ENCODE measurements at places on chromosomes 11 and 22.

DNA sequence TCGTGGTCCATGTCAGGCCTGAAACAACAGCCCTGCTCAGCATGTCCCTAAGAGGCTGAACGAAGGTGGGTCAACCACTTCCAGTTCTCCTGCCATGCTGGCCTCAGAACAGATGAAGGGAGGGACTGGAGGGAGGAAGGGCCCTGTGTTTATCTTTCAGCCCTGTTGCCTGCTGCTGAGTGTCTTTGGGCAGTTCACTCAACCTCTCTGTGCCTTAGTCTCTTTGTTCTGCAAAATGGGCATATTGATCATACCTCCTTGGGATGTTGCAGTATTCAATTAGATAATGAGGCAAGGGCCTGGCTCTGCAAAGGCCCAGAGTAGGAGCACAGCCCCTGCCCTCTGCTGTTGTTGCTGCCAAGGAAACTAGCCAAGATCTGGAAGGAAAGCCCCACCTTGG is 207.5 kb downstream of the MN1 start:
- DNase-seq, result no peak

- no peak for DNase-seq
These were observed 13.9 kb upstream of the KCTD17 start for GRCh38 chr22:37037669-37038068.

GRCh38 chr11:116650052-116650451 is 122.7 kb downstream of the BUD13 start:
- DNase-seq, result no peak

DNA sequence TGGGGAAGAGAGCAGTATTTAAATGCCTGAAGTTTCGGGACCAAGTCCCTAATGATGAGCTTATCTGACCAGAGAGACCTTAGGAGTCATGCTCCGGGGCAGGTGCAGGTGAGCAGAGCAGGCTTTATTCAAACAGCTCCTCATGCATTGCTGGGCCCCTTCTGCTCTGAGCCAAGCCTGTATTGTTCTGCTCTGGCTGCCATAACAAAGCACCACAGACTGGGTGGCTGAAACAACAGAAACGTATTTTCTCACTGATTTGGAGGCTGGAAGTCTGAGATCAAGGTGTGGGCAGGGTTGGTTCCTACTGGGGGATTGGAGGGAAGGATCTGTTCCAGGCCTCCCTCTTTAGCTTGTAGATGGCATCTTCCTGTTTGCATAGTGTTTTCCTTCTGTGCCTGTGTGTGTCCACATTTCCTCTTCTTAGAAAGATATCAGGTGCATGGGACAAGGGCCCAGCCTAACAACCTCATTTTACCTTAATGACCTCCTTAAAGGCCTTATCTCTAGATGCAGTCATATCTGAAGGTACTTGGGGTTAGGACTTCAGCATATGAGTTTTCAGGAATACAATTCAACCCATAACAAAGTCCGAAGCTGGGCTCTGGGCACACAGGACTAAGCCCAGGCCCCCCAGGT is 97.1 kb upstream of the PARVA start:
- no peak for DNase-seq

- DNase-seq, result no peak
These were observed 3.7 kb upstream of the APLNR start for GRCh38 chr11:57240757-57241156.

GRCh38 chr11:118622376-118623268 is 15.2 kb downstream of the PHLDB1 start:
- DNase-seq, result no peak

DNA sequence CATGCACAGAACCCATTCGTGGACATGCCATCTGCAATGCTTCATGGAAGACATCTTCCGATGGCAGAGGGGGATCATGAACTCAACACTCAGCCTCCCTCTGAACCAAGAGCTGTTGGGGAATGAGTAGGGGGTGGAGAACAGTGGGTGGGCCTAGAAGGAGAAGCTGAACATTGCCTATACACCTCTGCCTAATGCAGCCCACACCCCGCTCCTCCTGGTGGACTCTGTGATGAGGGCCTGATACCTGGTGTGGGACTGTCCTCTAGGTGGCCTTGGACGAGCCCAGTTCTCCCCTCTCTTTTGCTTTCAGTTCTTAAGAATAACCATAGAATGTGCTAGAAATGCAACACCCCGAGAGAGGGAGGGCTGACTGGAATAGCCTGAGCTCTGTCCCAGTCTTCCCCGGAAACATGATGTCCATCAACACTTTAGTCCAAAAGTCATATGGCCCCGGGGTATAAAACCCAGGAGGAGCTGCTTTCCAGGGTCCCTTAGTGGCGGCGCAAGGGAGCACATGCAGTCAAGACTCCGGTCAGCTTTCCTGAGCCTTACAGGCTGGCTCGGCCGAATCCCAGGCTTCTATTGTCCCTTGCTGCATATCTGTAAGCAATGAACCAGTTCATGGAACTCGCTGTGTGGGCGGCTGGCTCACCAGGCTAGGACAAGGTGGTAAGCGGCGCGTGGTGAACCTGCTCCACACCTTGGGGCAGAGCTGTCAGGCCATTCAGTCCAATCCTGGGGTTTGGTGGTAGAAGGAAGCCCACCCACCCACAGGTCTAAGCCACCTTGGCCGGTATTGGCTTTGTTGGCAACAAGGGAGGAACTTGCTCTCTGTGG is 216.9 kb downstream of the CTTN start:
- DNase-seq, result no peak

- no peak for DNase-seq
These were observed 309.8 kb downstream of the TTC28 start for GRCh38 chr22:28369854-28370253.

DNA sequence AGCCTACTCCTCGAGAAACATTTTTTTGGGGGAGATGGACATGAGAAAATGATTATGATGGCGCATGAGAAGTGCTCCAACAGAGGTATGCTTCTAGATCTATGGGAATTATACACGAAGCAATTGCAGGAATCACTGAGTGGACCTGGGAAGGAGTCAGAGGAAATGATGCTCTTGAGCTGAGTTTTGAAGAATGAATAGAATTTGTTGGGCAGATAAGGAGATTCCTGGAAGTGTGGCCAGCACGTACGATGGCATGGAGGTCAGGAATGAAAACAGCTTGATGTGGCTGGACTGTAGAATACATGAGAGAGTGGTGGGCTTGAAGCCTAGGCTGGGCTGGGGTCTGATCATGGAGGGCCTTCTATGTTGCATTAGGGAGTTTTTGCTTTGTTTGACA is 31.7 kb downstream of the ADAMTS15 start:
- no peak for DNase-seq

DNA sequence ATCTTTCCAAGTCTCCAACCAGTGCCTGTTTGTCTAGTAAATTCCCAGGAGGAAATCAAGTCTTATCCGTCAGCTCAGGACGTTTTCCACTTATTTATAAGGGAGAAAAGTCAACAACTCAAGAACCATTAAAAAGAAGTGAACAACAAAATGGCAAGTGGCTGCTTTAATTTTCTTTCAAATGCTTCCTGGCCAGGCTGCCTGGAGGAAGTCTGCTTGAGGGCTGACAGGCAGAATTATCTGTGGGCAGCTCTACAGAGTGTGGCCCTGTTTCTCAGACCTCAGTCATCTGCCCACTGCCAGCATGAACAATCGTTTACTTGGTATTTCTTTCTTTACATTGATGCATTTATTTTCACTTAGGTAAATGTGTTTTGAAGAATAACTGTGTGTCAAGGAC is 281.9 kb upstream of the ISX start:
- no peak for DNase-seq

GRCh38 chr11:115383431-115383830 is 120.8 kb downstream of the CADM1 start:
- DNase-seq, result no peak
